Occipital lobe (tissue), 3 donors: ENCODE measurements at places on chromosomes 1 and 21. TPM values are rescaled to one million over a fixed set of nuclear protein-coding genes. Genes with fewer than 3 reads are reported as not detected.

Gene RSPO1
- total RNA-seq, result not detected

Gene KCNK2
- 91.9 TPM for total RNA-seq

- DNase-seq, result no peak
Measured at GRCh38 chr1:230317823-230318819, 108.0 kb downstream of the PGBD5 start.

DNA sequence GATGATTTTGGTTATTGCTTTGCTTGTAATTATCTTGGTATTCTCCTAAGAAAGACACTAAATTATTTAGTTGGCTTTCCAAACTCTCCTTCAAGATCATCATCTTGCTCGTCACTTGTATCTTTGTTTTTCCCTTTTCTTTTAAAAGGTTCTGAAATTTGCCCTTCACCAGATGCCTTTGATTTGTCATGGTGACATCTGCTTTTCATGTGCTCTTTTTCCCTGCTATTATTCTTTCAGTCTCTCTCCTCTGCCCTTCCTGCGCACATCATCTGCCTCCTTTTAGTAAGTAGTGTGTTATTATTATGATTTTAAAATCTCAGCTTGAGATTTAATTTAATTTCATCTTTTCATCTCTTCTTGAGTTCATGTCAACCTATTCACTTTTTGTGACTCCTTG is 92.1 kb downstream of the BACH1 start:
- DNase-seq, result no peak

GRCh38 chr1:212692774-212693644 is 6.6 kb downstream of the BATF3 start:
- no peak for DNase-seq

DNA sequence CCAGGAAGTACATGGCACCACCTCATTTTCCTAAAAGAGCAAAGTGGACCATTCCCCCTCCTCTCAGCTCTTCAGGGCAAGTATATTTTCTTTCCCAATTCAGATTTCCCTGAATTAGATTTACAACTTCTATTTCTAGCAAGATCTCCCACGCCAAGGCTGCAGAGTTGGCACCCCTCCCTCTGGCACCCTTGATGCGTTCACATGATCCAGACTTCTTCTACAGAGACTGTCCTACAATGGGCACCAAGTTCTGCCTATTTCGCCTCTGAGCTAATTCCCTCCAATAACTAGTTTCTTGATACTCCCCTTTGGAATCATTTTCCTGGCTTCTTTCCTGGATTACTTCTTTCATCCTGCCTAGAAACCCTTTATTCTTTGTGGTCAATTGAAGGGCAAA is 122.0 kb downstream of the CDC7 start:
- DNase-seq, result peak; percentile 36
